ENCODE measurements at places on chromosomes 3 and 15.

DNA sequence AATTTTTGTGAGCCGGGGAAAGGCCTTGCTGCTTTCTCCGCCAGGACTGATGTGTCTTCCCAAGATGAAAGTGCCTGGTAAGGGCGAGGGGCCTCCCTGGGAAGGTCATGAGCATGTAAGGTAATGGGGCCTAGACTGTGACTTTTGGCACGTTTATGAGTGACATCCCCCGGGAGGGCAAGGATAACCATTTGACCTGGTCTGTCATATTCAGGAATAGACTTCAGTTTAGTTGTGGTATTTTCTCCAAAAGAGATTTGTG lies 631 bp upstream of the CNBP start:
- no peak for DNase-seq

- no peak for DNase-seq
Measured at GRCh38 chr15:39756806-39757522, 25.7 kb downstream of the FSIP1 start.

DNA sequence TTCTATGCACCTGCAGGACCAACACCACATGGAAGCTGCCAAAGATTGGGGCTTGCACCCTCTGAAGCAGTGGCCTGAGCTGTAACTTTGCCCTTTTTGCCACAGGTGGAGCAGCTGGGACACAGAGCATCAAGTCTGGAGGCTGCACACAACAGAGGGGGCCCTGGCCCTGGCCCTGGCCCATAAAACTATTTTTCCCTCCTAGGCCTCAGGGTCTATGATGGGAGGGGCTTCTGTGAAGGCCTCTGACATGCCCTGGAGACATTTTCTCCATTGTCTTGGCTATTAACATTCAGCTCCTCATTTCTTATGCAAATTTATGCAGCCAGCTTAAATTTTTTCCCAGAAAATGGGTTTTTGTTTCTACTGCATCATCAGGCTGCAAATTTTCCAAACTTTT lies 335.5 kb downstream of the ARPP21 start:
- no peak for DNase-seq

DNA sequence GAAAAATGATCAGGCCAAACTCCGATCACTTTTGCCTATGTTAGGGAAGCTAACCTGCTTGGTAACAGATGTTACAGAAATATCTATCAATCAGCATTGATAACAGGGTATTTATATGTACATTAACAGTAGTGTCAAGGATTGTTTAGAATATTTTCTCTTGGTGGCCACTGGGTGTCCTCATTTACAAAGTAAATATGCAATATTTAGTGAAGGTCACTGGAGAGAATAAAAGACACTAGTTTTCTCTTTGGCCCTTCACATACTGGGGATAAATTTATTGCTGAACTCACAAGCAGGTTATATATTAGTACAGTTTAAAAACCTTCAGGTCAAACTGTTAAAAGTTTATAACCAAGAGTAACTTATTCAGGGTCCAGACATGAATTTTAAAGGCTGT lies 69.0 kb downstream of the TIGIT start:
- DNase-seq: no peak

GRCh38 chr3:189809583-189809982 lies 178.4 kb downstream of the TP63 start:
- DNase-seq: no peak

DNA sequence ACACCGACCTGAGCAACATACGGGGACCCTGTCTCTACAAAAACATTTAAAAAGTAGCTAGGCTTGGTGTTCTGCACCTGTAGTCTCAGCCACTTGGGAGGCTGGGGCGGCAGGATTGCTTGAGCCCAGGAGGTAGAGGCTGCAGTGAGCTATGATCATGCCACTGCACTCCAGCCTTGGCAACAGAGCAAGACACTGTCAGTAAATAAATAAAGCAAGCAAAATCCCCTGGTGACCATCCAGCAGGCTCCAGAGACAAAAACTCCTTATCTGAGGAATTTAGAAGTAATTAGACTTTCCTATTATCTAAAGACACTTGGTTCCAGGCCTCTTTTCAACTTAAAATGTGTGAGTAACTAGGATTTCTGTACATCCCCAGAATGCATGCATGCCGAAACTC lies 29.5 kb upstream of the ZNF774 start:
- DNase-seq: no peak

- no peak for DNase-seq
Measured at GRCh38 chr15:81469154-81469553, 95.1 kb upstream of the TMC3 start.

DNA sequence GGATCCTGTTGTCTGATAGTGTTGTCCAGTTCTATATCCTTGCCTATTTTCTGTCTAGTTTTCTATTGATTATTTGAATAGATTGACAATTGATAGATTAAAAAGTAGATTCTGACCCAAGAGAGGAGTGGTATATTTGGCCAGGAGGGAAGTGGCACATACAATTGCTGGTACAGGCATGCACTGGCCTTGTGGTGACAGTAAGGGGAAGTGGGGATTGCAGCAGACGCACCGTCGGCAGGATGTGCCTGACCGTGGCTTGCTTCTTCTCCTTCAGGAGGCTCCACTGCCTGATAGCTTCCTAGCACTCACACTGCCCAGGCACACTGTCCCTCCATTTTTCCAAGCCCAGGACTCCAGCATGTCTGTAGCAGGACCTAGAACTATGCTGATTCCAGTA lies 10.5 kb downstream of the GABRG3 start:
- no peak for DNase-seq

GRCh38 chr3:105177576-105177975 lies 189.1 kb upstream of the ALCAM start:
- DNase-seq: no peak

DNA sequence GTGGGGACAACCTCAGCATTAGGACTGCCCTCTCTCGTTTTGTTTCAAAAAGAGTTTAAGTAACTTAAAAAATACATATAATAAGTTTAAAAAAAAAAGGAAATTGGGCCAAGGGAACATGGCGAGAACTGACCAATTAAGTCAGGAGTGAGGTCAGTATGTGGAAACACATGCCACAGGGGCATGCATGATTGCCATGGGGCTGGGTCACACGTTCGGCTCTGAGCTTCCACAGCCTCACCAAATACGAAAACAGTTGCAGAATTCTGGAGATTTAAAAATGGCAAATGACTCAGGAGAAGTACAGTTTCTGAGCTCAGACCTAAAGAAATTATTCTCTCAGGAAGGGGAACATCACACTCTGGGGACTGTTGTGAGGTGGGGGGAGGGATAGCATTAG lies 24.1 kb downstream of the PDE8A start:
- DNase-seq: no peak

DNA sequence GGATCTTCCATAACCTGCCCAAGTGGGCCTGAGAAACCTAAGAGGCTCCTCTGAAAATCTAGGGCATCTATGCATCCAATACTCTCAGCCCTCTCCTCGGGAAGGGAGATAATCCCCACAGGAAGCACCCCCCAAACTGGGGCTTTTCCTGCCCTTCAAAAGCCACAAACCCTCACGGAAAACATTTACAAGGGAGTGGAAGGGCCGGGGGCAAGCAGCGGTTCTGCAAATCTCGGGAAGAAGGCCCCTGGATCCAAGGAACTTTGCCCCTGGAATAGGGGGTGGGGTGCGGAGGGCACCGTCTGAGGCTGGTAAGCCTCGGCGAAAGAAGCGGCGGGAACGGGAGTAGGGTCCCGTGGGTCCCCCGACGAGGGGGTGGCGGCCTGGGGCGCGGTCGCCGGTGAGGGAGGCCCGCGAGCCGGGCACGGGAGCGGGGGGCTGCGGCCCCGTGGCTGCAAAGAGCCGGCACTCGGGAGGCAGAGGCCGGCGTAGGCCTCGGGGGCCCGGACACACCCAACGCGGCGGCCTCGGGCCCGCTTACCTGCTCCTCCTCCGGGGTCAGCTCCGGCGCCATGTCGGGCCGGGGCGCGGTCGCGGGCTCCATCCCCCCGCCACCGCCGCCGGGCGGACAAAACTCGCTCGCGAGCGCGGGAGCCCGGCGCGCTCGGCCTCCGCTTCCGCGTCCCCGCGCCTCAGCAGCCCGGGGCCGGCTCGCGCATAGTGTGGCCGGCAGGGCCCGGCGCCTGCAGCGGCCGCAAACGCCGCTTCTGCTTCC lies 755 bp downstream of the PTPN9 start:
- DNase-seq: no peak

- no peak for DNase-seq
Measured at GRCh38 chr3:179801263-179801662, 148.4 kb downstream of the USP13 start.

DNA sequence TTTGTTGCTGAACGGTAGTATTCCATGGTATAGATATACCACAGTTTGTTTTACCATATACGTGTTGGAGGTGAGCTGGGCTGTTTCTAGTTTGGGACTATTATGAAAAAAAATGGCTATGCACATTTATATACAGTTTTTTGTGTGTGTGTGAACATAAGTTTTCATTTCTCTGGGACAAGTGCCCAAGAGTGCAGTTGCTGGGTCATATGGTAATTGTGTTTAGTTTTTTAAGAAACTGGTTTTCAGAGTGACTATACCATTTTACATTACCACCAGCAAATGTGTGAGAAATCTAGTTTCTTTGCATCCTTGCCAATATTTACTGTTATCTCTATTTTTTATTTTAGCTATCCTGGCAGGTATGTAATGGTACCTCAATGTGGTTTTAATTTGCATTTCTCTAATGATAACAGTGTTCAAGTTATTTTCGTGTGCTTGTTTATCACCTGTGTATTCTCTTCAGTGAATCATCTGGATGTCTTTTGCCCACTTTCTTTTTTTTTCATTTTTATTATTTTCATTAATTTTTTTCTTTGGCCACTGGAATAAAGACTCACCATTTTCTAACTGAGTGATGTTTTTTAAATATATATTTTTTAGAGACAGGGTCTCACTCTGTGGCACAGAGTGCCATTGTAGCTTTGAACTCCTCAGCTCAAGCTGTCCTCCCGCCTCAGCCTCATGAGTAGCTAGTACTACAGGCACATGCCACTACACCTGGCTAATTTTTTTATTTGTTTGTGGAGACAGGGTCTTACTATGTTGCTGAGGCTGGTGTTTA lies 75.3 kb downstream of the ZNF609 start:
- DNase-seq: no peak

- no peak for DNase-seq
Measured at GRCh38 chr15:21270474-21270873, 169.8 kb downstream of the POTEB3 start.

- DNase-seq: peak; percentile 49
Measured at GRCh38 chr15:100111125-100112060, 230.4 kb downstream of the ADAMTS17 start.

DNA sequence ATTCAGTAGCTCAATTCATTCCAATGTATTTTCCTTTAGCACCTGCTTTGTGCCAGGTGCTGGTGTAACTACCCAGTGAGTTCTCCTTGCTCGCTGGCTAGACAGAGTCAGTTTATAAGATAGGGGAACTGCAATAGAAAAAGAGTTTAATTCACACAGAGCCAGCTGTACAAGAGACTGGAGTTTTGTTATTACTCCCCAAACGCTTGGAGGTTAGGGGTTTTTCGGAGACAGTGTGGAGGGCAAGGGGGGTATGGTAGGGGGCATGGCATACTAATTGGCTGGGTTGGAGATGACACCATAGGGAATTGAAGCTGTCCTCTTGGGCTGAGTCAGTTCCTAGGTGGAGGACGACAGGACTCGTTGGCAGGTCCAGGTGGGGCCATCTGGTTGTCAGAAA lies 5.4 kb upstream of the CFAP91 start:
- no peak for DNase-seq

DNA sequence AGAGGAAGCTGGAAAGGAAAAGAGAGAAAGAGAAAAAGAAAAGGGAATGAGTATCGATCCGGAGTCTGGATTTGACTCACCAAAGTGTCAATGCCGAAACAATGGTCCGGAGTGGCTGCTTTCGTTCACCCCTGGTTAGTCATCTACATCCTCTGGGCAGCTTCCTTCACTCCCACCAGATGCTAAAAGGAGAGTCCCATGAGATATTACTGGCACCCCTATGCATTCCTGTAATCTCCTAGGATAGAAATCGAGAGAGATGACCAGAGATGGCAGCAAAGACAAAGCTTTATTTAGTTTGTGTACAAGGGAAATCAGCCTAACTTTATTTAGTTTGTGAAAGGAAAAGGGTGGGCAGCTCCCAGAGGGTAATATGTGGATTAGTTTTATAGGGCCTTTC lies 622.2 kb downstream of the ZPLD1 start:
- no peak for DNase-seq

DNA sequence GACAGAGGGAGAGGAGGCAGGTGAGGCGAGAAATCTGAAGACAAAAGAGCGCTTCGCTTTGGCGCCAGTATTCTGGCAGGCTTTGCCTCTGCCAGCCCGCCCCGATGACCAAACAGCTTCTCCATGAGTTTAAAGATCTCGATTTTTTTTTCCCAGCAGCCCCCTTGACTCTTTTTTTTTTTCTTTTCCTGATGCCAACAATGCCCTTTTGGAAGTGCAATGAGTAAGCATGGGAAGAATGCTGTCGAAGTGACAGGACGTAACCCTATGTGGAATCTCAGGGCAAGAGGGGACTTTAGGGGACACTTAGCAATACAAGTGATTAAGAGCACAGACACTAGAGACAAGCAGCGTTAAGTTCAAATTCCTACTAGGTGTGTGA lies 211.7 kb downstream of the FGF12 start:
- no peak for DNase-seq

DNA sequence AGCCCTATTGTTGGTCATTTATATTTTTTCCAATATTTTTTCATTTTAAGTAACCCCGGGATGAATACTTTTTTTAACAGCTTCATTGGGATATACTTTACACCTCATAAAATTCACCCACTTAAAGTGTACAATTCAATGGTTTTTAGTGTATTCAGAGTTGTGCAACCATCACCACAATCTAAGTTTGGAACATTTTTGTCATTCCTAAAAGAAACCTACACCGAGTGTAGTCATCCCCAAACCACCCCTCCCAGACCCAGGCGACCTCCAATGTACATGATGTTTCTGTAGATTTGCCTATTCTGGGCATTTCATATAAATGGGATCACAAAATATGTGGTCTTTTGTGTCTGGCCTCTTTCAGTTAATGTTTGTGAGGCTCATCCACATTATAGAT lies 118.3 kb upstream of the FRMD4B start:
- no peak for DNase-seq

DNA sequence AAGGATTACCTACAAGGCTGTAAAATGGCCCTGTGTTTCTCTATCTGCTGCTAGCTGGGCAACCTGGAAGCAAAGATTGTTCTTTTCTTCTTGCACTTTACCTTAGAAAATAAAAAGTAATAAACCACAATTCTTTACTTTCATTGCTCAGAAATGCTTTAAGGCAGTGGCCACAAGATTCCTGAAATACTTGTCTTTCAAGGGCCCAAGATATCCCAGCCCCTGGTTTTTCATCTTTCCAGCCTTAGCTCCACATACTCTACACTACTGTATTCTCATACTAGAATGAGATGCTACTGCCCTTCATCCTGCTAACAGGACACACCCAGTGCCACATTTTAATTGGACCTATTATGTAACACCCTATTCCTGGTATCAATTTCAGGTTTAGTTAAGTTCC lies 78.9 kb downstream of the GTF2E1 start:
- DNase-seq: no peak

- DNase-seq: no peak
Measured at GRCh38 chr3:125470671-125471070, 49.3 kb downstream of the SNX4 start.

- DNase-seq: peak; percentile 48
Measured at GRCh38 chr15:36432161-36432560, 147.3 kb upstream of the CDIN1 start.

GRCh38 chr15:84079885-84080777 lies 155.4 kb upstream of the GOLGA6L4 start:
- DNase-seq: no peak
